ENCODE measurements at places on chromosomes 6 and 20.

DNA sequence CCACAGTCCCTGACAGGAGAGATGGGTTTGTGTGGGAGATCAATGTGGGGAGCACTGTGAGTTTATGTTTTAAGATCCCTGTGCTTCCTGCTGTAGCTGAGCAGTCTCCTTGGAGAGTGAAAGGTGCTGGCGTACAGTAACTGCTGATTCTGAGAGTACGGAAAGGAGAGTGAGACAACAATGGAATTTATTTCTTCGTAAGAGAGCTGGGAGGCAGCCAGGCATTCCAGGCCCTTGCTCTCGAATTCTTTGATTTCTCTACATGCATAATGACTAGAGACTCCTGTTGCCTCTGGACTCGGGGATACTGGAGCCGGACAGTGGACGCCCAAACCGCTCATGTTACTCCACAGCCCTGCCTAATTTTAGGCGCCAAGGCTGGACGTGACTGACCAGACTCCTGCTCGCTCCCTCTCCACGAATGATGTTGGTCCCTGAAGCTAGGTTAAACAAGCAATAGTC, 131.0 kb upstream of the PHACTR1 start:
- DNase-seq, result no peak

DNA sequence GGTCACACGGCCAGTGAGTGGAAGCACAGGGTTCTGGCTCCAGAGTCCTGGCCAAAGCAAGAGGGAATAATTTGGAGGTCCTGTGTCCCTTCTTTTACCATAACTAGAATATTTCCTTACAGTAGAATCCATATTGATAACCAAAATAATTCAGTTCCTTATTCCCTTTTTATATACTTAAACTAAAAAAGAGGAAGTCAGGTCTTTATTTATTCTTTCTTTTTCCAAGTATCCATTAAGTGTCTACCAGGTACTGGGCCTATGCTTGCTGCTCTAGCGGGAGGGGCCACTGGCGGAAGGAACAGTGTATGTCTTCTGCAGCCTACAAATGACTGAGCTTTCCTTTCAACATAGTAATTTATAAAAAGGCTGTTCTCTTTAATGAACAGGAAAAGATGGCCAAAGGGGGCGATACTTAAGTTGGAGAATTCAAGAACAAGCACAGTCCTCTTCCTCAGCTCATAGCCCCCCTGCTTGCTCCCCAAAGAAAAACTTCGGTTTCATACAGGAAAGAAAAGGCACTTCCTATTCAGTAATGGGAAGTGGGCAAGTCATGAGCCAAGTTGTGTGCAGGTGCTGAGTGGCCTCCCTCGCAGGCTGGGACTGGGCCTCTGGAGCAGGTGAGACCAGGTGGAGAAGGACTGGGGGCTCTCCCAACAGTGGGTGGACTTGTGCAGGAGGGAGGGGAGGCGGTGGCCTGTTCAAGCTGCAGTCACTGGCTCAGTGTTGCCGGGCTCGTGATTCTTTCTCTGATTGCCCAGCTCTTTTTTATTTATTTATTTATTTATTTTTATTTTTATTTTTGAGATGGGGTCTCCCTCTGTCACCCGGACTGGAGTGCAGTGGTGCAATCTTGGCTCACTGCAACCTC, 110.9 kb downstream of the ARMC2 start:
- DNase-seq, result no peak

- DNase-seq, result no peak
These were observed 57.9 kb downstream of the ELOVL5 start for GRCh38 chr6:53290537-53291510.

DNA sequence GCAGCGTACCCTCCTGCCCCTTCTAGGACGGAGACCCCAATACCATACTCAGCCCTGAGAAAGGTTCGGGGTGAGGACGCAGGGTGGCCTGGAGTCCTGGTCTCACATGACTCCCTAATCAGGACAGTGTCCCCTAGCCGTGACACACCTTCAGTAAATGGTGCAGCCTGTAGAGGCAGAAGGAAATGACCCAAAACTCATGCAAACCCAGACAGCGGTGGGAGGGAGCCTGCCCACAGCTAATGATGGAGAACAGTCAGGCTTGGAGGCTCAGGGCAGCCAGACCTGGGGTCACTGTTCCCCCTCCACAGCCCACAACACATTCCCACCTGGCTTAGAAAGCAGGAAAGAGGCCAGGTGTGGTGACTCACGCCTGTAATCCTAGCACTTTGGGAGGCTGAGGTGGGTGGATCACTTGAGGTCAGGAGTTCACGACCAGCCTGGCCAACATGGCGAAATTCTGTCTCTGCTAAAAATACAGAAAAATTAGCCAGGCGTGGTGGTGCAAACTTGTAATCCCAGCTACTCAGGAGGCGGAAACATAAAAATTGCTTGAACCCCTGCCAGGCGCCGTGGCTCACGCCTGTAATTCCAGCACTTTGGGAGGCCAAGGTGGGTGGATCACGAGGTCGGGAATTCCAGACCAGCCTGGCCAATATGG, 8.8 kb upstream of the HMGA1 start:
- no peak for DNase-seq

GRCh38 chr6:22747571-22747970, 178.2 kb downstream of the HDGFL1 start:
- DNase-seq, result no peak

DNA sequence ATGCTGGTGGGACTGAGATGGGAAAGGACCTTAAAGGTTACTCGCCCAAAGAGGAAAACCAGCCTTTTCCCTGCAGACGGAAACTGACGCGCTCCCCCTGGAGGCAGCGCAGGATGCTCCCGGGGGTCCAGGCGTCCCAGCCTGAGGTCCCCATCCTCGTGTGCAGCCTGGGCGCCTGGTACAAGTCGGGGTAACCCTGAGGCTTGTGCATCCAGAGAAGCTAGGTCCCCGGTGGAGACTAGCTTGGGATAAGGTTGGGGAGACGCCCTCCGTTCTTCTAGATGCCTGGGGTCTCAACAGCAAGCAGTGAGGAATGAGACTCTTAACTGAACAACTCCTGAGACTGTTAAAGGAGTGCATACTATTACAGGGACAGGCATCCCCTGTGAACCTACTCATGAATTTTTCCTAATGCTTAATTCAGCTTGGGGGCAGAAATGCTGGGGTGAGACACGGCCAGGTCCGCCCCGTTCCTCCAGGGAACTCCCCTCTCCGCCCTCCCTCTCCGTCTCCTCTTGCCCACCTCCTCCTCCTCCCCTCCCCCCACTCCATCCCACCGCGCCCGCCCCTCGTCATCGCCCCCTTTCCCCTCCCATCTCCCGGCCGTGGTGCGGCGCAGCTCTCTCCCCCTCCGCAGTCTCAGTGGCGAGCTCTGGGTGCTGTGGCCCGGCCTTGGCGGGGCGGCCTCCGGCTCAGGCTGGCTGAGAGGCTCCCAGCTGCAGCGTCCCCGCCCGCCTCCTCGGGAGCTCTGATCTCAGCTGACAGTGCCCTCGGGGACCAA, at the start of gene PRSS35:
Gene PRSS35 (plus strand): TSS at position 634 of the 781 bp plus-strand sequence. CDS start 10,908 bp downstream, outside the sequence.
- DNase-seq, result no peak

- no peak for DNase-seq
These were observed 172.6 kb downstream of the CD83 start for GRCh38 chr6:14290041-14290771.

DNA sequence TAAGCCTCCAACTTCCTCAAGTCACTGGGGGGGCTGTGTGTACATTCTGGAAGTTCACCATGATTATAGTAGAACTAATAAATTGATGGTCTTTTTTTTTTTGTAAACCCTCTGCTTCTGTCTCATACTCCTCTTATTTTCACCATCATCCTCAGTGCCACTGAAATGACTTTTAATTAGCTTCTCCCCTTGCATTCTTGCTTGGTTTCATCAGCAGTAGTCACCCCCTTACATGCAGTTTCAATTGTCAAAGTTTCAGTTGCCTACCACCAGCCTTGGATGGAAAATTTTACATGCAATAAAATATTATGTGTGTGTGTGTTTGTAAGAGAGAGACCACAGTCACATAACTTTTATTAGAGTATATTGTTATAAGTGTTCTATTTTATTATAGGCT, 175.8 kb upstream of the BMP5 start:
- no peak for DNase-seq
